NCI-H1930 (cell line): ENCODE measurements at places on chromosomes 11 and 22.

- DNase-seq: no peak
These were observed 272.8 kb downstream of the CTTN start for GRCh38 chr11:70671083-70671482.

- no peak for DNase-seq
These were observed 93.7 kb downstream of the STIM1 start for GRCh38 chr11:3949125-3949524.

GRCh38 chr11:77710358-77710757 lies 72.8 kb upstream of the CLNS1A start:
- DNase-seq: no peak

DNA sequence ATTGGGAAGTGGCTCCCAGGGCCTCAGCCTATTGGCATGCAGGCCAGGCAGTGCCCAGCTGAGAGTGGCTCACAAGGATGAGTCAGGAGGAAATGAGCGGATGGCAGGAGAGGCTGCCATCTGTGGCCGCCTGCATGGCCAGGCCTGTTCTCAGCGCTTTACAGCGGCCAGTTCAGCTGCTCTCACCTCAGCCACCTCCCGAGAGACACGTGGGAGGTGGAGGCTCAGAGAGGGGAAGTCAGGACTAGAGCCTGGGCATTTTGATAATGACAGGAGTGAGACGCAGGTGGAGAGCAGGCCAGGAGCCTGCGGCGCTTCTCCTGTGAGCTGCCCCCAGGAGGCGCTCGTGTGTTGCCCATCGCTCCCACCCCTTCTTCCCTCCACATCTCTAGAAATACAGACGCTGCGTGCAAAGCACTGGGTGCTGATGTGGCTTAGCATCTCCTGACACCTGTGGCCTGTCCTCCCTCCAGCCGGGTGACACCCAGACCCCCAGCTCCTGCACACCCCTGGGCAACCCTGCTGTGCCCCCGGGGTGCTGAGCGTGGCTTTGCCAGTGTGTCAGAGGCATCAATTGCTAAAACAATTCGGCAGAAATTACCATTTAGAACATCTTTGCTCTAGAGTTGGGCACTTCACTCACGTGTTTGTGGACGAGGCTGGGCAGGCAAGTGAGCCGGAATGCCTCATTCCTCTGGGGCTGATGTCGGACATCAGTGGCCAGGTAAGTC lies 21.4 kb upstream of the PANX2 start:
- DNase-seq: no peak

DNA sequence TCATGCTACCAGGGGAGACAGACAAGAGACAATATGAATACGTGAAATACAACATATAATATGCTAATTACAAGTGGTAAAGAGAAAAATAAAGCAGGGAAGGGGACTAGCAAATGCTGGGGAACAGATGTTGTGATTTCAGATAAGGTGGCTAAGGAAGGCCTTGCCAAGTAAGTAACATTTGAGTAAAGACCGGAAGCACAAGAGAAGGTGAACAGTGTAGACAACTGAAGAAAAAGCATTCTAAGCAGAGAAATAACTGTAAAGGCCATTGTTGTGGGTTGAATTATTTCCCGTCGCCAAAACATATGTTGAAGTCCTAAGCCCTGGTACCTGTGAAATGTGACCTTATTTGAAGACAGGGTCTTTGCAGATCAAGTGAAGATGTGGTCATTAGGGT lies 63.7 kb upstream of the EED start:
- no peak for DNase-seq

DNA sequence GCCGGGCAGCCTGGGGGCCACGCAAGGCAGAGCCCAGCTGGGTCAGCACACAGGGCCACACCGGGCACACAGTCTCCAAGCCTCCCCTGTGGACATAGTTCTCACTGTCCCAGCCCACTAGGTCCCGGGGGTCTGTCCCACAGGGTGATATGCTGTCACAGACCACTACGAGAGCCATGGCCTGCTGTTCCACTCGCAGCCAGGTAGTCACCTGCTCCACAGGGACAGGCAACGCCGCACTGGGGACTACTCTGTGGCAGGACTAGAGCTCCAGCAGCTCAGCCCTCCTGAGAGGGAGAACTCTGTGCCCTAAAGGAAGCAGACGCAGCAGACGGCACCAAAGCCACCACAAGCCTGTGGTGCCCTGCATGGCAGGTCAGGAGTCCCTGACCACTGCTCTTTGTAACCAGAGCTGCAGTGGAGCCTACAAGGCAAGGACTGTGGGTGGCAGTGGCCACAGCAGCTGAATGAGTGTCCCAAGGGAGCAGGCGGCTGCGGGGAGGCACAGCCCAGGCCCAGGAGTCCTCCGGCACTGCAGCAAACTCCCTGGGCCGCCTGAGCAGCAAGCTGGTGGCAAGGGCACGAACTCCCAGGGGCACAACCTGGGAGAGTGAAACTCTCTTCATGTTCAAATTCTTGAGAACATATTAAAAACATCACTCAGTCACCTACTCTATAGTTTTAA lies 171.2 kb upstream of the GRK3 start:
- DNase-seq: no peak

DNA sequence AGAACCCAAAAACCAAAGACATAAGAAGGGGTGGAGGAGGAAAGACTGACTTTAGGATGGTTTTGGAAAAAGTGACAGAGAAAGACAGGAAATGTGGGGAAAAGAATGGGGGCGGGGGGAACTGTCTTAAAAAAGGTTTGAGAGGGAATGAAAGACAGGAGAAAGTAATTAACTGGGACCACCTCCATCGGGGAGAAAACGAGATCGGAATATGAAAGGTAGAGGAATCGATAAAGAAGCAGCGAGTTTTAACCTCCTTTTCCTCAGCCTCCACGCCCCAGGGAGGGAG lies 524 bp downstream of the MTMR2 start:
- DNase-seq: no peak

DNA sequence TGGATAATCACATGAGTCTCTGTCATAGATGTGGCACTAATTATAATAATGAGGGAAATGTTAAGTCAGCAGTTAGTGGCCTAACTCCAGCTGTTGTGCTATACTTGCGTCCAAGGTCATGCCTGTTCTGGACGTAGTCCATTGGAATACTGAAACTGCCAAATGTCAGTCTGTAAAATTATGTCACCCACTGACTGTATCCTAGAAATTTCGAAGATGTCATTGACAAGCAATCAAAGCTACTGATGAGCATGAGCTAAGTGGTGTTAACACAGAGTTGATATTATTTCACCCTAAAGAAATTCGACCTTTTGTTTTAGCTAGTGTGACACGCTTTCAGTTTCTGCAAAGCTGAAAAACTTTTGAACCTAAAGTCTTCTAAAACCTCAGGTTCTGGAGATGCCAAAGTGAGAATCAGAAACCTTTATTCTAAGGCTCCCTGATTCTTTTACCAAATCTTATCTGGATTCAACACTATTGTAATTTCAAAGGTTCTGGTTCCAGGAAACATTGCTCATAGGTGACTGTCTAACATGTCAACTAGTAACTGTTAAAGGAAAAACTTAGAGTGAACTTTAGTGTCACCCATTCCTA lies 14.9 kb upstream of the ME3 start:
- no peak for DNase-seq

- DNase-seq: no peak
These were observed 25.6 kb upstream of the CD5 start for GRCh38 chr11:61076506-61077304.

DNA sequence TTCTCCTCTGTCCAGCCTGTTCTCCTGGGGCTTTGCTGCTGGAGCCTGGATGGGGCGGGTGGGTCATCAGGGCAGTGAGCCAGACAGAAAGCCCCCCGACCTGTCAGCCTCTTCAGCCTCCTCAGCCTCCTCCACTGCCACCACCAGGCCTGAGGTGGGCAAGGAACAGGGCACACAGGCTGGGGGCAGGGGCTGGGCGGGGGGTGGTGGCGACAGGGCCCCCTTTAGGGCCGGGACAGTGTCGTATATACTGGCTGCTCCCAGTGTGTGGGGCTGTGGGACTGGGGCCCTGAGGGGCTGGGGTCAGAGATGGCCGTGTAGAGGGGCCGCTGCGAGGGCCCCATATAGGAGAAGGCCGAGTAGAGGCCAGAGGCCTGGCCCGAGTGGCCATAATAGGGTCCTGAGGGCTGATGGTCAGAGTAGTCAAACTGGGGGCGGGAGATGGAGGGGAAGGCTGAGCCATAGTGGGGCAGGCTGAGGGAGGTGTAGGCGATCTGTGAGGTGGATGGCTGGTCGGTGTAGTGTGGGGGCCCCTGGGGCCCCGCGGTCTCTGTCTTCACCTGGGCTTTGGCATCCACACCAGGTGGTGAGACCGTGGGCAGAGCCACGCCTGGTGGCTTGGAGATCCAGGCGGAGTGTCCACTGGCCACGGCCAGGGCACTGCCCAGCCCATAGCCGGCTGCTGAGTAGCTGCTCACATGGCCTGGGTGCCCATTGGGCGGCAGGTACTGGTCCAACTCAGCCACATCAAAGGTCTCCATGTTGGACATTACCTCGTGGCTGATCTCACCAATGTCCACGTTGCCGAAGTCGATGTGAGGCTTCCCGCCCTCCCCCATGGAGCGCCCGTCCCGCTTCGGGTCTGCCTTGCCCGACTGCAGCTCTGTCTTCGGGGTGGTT lies 10.8 kb downstream of the SOX10 start:
- no peak for DNase-seq

DNA sequence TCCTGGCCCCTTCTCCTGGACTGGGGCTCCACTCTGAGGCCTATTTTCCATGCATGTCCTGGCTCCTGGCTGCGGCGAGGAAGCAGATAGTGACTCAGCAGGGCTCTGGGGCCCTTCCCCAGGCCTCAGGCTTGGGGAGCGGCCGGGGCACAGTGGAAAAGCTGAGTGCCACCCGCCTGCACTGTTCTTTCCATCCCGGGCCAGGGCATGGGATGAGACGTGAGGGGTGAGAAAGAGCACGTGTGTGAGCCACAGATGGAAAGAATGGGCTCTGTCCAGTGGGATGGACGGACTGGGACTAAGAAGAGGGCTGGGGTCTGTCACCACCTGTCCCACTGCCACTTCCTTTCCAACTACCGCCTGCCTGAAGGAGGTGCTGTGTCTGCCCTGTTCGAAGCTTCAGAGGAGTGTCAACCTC lies 12.8 kb downstream of the SLC37A2 start:
- no peak for DNase-seq

GRCh38 chr11:72352859-72353551 lies 81.3 kb downstream of the CLPB start:
- no peak for DNase-seq

- no peak for DNase-seq
These were observed 132.2 kb upstream of the CTSC start for GRCh38 chr11:88469561-88470225.

- no peak for DNase-seq
These were observed 150.0 kb downstream of the SHANK2 start for GRCh38 chr11:71102251-71102995.

GRCh38 chr11:32374261-32374711 lies 61.1 kb downstream of the WT1 start:
- peak; percentile 30 for DNase-seq

GRCh38 chr11:82775736-82776346 lies 42.2 kb upstream of the FAM181B start:
- no peak for DNase-seq

GRCh38 chr11:8340296-8340695 lies 76.6 kb upstream of the LMO1 start:
- DNase-seq: no peak

DNA sequence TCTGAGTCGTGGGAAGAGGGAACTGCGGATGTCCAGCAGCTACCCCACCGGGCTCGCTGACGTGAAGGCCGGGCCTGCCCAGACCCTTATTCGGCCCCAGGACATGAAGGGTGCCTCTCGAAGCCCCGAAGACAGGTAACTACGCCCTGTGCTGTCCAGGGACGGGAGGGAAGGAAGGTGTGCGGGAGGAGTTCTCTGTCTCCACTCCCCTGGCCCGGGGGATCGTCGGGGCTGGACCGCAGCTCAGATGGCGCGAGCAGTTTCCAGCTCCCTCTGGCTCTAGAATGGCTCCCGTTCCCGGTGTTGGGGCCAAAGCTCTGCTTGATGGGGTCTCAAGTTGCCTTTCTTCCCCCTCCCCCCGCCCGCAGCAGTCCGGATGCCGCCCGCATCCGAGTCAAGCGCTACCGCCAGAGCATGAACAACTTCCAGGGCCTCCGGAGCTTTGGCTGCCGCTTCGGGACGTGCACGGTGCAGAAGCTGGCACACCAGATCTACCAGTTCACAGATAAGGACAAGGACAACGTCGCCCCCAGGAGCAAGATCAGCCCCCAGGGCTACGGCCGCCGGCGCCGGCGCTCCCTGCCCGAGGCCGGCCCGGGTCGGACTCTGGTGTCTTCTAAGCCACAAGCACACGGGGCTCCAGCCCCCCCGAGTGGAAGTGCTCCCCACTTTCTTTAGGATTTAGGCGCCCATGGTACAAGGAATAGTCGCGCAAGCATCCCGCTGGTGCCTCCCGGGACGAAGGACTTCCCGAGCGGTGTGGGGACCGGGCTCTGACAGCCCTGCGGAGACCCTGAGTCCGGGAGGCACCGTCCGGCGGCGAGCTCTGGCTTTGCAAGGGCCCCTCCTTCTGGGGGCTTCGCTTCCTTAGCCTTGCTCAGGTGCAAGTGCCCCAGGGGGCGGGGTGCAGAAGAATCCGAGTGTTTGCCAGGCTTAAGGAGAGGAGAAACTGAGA lies 1.4 kb downstream of the ADM start:
- DNase-seq: no peak

- DNase-seq: no peak
These were observed 201.9 kb downstream of the DDX10 start for GRCh38 chr11:108866781-108867180.

DNA sequence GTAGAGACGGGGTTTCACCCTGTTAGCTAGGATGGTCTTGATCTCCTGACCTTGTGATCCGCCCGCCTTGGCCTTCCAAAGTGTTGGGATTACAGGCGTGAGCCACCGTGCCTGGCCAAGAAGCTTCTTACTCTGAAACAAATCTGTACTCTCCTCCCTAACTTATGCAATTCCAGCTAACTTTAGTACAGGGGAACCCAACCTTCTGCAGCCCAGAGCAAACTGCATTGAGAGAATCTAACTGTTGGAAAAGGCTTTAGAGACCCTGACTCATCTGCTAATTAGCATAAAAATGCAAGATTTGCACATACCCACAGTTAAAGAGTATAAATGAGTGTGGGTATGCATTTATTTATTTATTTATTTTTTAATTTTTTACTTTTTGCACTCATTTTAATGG lies 64.8 kb downstream of the APOL5 start:
- no peak for DNase-seq

DNA sequence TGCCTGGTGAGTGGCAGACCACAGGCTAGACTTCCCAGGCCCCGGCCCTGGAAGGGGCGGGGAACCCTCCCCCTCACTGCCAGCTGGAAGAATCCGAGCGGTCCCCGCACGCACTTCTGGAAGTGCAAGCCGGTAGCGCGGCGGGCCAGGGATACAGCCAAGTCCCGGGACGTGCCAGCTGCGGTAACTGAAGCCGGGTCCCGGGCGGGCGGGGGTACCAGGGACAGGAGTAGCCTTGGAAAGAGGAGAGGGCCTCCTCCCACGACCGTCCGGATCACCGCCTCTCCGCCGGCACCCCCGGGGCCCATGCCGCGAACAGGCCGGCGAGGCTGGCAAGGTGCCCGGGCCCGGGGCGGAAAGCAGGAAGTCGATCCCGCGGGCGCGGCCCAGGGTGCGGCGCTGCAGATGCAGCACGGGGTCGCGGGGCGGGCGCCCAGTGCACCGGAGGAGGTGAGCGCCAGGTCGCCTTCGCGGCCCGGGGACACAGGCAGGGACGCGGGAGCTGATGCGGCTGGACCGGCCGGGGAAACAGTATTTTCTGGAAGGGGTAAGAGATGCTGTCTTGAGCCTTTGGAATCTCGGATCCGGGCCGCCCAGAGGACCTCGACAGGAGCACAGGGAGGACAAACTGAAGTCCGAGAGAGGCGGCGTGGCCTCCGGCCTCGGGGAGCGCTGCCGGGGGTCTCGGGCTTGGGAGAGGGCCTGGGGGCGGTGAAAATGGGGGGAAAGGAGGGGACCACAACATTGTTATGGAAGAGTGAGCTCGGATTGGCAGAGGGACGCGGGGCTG lies 783 bp upstream of the SLC35C1 start:
- peak; percentile 51 for DNase-seq
